ENCODE measurements at places on chromosomes 7 and 10. TPM values are rescaled to one million over a fixed set of nuclear protein-coding genes. Genes with fewer than 3 reads are reported as not detected.

DNA sequence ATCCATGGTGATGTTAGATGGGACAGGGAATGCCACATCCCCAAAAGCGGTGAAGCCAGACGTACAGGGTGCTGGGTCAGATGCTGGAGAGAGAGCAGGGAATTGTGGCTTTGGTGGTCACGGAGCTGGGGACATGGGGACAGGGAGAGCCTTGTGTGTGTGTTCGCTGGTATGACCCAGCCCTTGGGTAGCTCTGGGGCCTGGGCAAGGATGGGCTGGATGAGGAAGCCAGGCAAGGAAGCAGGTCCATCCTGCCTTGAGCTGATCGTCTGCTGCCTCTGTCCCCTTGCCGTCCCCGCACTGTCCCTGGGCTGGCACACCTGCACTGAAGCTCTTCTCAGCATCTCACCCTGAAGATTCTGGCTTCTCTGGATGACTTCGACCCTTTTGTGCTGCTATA lies 15.4 kb upstream of the CLDN4 start:
- peak; percentile 54 for DNase-seq
- no peak overlapping the region for H3K4me3 ChIP-seq
- no peak overlapping the region for H3K27ac ChIP-seq

DNA sequence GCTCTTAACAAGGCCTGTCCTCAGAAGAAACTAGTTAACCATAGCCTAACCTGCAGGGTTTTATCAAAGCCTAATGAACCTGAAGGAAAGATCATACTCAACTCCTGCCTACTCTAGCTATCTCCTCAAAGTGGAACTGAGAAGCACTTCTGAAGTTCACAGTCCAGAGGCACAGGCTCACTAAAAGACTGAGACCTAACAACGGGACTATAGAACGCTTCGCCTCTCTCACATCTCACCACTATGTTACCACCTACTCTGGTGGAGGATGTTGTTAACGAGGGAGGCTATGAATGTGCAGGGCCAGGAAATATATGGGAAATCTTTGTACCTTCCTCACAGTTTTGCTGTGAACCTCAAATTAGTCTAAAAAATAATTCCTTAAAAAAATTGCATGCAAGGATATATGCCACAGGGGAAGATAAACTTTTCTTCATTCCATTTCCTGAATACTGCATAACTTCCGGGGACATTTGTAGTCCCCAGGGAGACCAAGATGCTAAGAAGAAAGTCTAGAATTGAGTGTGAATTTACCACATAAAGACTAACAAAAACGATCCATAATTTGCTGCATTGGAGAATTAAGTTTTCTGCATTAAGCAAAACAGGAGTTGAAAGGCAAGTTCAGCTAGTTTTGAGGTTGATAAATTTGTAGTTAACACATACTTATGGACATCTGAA lies 21.6 kb downstream of the LIPJ start:
- no peak overlapping the region for H3K4me3 ChIP-seq
- no peaks in the 10 kb centered on the region for H3K36me3 ChIP-seq
- no peak for DNase-seq
- H3K27ac ChIP-seq, result no peak overlapping the region
- no peaks in the 10 kb centered on the region for H3K27me3 ChIP-seq

- no peak overlapping the region for H3K4me3 ChIP-seq
- H3K27me3 ChIP-seq, result no peaks in the 10 kb centered on the region
- no peak for DNase-seq
- H3K4me1 ChIP-seq, result no peaks in the 10 kb centered on the region
- H3K27ac ChIP-seq, result no peak overlapping the region
Measured at GRCh38 chr10:115624448-115624847, 531.3 kb downstream of the ATRNL1 start.

- no peak overlapping the region for H3K27ac ChIP-seq
- peaks cover 9% of the 10 kb centered on the region for H3K4me1 ChIP-seq
- H3K36me3 ChIP-seq, result no peaks in the 10 kb centered on the region
- no peak overlapping the region for H3K4me3 ChIP-seq
- no peak for DNase-seq
Measured at GRCh38 chr7:18384491-18385143, 110.9 kb upstream of the HDAC9 start.

DNA sequence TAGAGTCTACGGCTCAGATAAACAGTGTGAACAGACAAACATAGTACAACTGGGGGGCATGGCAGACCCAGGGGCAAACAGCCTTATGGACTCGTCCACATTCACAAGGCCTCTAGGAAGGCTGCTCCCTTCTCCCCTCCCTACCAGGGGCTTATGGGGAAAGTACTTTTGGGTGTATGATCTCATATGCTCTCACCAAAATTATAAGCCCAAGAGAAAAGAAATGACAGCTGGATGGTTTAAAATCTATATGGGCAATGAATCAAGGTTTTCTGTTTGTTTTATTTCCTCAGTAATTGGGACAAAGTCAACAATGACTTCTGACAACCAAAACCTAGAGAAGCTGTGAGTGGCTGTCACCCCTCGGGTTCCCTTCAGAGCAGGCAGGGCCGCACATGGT lies 144.4 kb downstream of the PKD1L1 start:
- no peaks in the 10 kb centered on the region for H3K36me3 ChIP-seq
- DNase-seq, result no peak
- no peaks in the 10 kb centered on the region for H3K27me3 ChIP-seq
- no peak overlapping the region for H3K27ac ChIP-seq

GRCh38 chr10:1522237-1522636 lies 215.1 kb downstream of the ADARB2 start:
- no peak overlapping the region for H3K4me3 ChIP-seq
- no peaks in the 10 kb centered on the region for H3K36me3 ChIP-seq
- H3K27ac ChIP-seq, result no peak overlapping the region
- no peak for DNase-seq

DNA sequence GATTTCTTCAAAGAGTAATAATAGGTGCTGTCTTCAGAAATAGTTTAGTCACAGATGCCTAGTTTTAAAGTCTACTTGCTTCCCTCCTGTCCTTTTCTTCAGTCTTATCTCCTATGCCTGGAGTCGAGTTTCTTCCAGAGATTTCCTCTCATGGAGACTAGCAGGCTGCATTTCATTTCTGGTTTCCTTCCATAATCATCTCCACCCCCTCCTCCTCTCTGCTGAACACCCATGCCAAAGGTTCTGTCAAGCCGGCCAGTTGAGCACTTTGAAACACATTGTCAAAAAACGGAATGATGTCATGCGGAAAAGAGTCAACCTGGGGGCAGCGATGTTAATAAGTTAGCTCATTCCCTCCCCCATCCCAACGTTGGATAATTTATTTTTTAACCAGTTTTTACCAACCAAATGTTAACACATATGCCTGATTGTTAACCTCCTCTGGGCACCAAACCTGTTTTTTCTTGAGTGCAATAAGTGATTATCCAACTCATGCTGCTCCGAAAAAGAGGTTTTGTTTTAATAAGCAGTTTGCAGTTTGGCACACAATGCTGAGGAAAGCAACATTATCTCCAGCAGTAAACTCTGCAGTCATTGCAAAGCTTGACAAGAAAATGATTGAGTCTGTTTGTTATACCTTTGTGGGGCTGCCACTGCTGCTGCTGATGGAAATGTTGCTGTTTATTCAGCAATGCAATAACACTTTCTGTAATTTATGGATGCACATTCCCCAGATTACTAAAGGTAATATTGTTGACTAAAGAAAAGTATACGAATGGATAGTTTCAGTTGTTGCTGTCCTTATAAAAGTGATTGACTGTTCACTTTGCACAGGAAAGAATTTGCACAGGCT lies 161.6 kb downstream of the LRMDA start:
- no peak for DNase-seq
- H3K36me3 ChIP-seq, result no peaks in the 10 kb centered on the region
- peak overlapping the region; percentile 19 for H3K4me3 ChIP-seq
- no peaks in the 10 kb centered on the region for H3K27me3 ChIP-seq
- no peak overlapping the region for H3K27ac ChIP-seq
- no peaks in the 10 kb centered on the region for H3K4me1 ChIP-seq

DNA sequence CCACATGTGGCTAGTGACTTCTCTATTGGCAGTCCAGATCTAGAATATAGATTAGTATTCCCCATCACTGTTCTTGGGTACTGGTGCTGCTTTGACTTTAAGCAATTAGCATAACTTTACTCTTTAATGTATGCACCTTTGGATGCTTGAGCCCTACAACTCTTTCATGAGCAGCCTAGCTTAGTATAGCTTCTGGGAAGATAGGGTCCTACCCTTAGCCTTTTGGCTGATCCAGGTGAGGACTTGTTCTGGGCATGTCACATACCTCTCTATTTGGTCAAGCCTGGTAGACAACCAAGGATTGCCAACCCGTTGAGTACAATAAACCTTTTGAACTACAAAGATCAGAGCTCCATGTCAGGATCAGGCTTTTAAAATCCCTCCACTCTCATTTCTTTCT lies 17.7 kb downstream of the PCGF5 start:
- peaks cover 8% of the 10 kb centered on the region for H3K36me3 ChIP-seq
- DNase-seq, result no peak
- H3K27me3 ChIP-seq, result no peaks in the 10 kb centered on the region
- no peak overlapping the region for H3K27ac ChIP-seq

Gene ADRA2A
- 4.9 TPM for total RNA-seq

DNA sequence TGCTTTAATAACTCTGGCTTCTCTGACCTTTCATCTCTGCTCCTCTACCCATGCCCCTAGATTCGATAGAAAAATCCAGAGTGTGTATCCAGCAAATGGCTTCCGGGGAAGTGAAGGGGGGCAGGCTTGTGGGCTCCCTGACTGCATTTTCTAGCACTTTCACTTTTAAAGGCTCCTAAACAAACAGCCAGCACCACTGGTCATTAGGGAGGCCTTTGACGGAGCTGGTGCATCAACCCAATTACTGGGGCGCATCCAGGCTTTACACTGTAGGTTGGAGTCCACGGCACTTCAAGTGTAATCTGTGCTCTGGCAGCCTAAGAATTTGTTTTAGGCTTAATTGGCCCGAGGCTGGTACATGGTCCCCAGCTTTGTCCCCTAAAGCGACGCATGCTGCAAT lies 291.9 kb downstream of the GFRA1 start:
- no peak overlapping the region for H3K27ac ChIP-seq
- no peaks in the 10 kb centered on the region for H3K27me3 ChIP-seq
- H3K36me3 ChIP-seq, result no peaks in the 10 kb centered on the region
- DNase-seq, result no peak

- no peak for DNase-seq
- H3K36me3 ChIP-seq, result no peaks in the 10 kb centered on the region
- H3K4me3 ChIP-seq, result no peak overlapping the region
- H3K4me1 ChIP-seq, result peaks cover 21% of the 10 kb centered on the region
- no peaks in the 10 kb centered on the region for H3K27me3 ChIP-seq
- H3K27ac ChIP-seq, result no peak overlapping the region
Measured at GRCh38 chr7:117009705-117010361, 56.5 kb downstream of the ST7 start.

DNA sequence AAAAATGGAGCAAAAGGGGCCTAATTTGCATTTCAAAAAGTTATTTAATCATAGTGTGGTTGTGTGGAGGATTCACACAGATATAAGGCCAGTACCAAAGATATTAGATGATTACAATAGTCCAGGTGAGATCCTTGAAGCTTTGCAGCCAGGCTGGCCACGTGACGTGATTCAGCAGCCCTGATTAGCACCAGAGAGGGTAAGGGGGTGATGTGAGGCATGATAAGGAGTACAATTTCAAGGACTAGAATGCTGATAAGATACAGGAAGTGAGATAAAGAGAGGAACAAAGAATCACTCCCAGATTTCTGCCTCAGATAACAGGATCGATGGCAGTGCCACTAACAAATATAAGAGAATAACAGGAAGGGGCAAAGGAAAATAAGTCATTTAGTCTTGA lies 108.4 kb upstream of the PALS2 start:
- no peaks in the 10 kb centered on the region for H3K27me3 ChIP-seq
- no peak for DNase-seq
- H3K4me3 ChIP-seq, result no peak overlapping the region
- no peaks in the 10 kb centered on the region for H3K4me1 ChIP-seq
- H3K36me3 ChIP-seq, result no peaks in the 10 kb centered on the region
- no peak overlapping the region for H3K27ac ChIP-seq

- H3K27me3 ChIP-seq, result no peaks in the 10 kb centered on the region
- H3K4me3 ChIP-seq, result no peak overlapping the region
- H3K4me1 ChIP-seq, result peaks cover 20% of the 10 kb centered on the region
- no peaks in the 10 kb centered on the region for H3K36me3 ChIP-seq
- no peak overlapping the region for H3K27ac ChIP-seq
Measured at GRCh38 chr10:3480990-3481315, 304.1 kb downstream of the KLF6 start.

GRCh38 chr10:4227586-4227985 lies 442.6 kb upstream of the KLF6 start:
- no peak for DNase-seq
- no peak overlapping the region for H3K4me3 ChIP-seq
- H3K36me3 ChIP-seq, result no peaks in the 10 kb centered on the region
- no peak overlapping the region for H3K27ac ChIP-seq

Gene NRG3
- total RNA-seq, result 2.3 TPM

Gene CYP3A4
- total RNA-seq, result not detected

DNA sequence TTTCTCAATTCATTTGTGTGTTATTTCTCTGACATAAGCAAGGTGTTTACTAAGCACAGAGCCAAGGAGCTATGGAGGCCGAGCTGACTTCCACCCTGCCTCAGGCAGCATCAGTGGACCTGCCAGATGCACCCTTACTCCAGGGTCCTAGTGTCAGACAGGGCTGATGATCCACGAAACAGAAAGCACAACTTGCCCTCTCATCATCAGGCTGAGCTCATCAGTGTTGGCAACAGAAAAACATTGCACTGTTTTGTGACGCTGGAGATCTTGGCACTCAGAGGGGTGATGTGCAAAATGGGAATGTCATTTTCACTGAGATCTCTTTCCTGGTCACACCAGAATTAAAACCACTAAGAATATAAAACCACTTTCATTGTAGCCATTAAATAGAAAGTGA lies 201.8 kb downstream of the GLI3 start:
- H3K4me1 ChIP-seq, result no peaks in the 10 kb centered on the region
- no peak for DNase-seq
- no peak overlapping the region for H3K27ac ChIP-seq
- H3K36me3 ChIP-seq, result peaks cover 21% of the 10 kb centered on the region

Gene PKD2L1
- total RNA-seq, result 2.1 TPM

Gene CDC14C
- total RNA-seq, result not detected

DNA sequence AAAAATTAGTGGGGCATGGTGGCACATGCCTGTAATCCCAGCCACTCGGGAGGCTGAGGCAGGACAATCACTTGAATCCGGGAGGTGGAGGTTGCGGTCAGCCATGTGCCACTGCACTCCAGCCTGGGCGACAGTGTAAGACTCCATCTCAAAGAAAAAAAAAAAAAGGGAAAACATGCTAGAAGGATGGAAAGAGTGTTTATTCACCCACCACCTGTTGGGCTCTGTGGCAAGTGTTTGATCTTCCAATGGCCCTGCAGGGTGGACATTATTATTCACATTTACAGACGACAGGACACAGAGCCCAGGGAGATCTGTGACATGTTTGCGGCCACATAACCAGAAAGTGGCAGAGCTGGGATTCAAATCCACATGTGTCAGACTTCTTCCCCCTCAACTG lies 33.2 kb upstream of the SMARCD3 start:
- peaks cover 11% of the 10 kb centered on the region for H3K4me1 ChIP-seq
- no peaks in the 10 kb centered on the region for H3K27me3 ChIP-seq
- no peak overlapping the region for H3K4me3 ChIP-seq
- no peak overlapping the region for H3K27ac ChIP-seq
- DNase-seq, result no peak

GRCh38 chr10:24034571-24034970 lies 174.4 kb upstream of the KIAA1217 start:
- H3K4me3 ChIP-seq, result no peak overlapping the region
- H3K36me3 ChIP-seq, result no peaks in the 10 kb centered on the region
- H3K27me3 ChIP-seq, result no peaks in the 10 kb centered on the region
- no peak overlapping the region for H3K27ac ChIP-seq

- no peaks in the 10 kb centered on the region for H3K27me3 ChIP-seq
- H3K27ac ChIP-seq, result no peak overlapping the region
- H3K4me3 ChIP-seq, result no peak overlapping the region
- H3K36me3 ChIP-seq, result peaks cover 8% of the 10 kb centered on the region
- peaks cover 4% of the 10 kb centered on the region for H3K4me1 ChIP-seq
Measured at GRCh38 chr10:113711142-113711541, 31.4 kb downstream of the CASP7 start.

All from upper lobe of right lung (tissue), 1 donor.